ENCODE measurements at places on chromosomes 3 and 15. TPM values are rescaled to one million over a fixed set of nuclear protein-coding genes. Genes with fewer than 3 reads are reported as not detected.
A peak's percentile ranks its signal among the peaks of the same experiment; 100 is the strongest.

- H3K27me3 ChIP-seq = no peaks in the 10 kb centered on the region
- H3K27ac ChIP-seq = peak overlapping the region; percentile 96
- H3K4me1 ChIP-seq = peaks cover 65% of the 10 kb centered on the region
- H3K36me3 ChIP-seq = no peaks in the 10 kb centered on the region
- no peak overlapping the region for H3K4me3 ChIP-seq
Measured at GRCh38 chr3:126527006-126527405, 3.1 kb downstream of the CHST13 start.

The PLSCR2 gene
- 0.25 TPM for total RNA-seq

GRCh38 chr3:160540551-160540950 is 24.8 kb downstream of the KPNA4 start:
- H3K36me3 ChIP-seq = no peaks in the 10 kb centered on the region
- H3K27me3 ChIP-seq = no peaks in the 10 kb centered on the region
- DNase-seq = no peak
- H3K27ac ChIP-seq = no peak overlapping the region

The POLQ gene
- total RNA-seq = 0.17 TPM

The CLSTN2 gene
- total RNA-seq = 2.2 TPM

GRCh38 chr3:156643729-156644389 is 30.5 kb upstream of the TIPARP start:
- H3K4me3 ChIP-seq = no peak overlapping the region
- H3K27me3 ChIP-seq = no peaks in the 10 kb centered on the region
- H3K27ac ChIP-seq = no peak overlapping the region
- no peak for DNase-seq
- H3K36me3 ChIP-seq = no peaks in the 10 kb centered on the region
- no peaks in the 10 kb centered on the region for H3K4me1 ChIP-seq

The PLCL2 gene
- total RNA-seq = 16.3 TPM

DNA sequence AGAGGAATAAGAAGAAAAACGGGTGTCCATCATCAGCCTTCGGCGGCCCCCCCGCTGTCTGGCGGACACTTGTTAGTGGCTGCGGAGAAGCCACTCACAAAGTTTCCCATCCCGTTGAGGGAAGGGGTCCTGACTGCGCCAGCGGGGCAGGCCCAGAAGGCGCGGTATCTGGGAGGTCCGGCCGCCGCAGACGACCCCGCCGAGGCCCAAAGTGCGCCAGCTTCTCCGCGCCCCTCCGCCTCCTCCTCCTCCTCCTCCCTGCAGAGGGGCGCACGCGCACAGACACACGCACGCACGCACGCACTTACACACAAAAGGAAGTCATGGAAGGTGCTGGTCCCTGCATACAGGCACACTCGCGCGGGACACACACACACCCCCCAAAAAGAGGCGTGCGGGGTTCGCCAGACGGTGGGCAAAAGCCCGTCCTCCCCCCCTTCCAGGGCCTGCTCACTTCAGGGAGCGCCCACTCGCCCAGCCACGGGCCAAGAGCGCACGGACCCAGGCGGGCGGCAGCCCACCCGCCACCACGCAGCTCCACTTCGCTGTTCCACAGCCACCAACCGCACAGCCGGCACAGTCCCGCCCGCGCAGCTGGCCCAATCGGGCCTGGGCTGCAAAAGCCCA is 18.0 kb downstream of the ZNF148 start:
- H3K27ac ChIP-seq = peak overlapping the region; percentile 41
- H3K36me3 ChIP-seq = no peaks in the 10 kb centered on the region
- H3K4me3 ChIP-seq = peak overlapping the region; percentile 37
- peaks cover 6% of the 10 kb centered on the region for H3K4me1 ChIP-seq

The FOXL2NB gene
- total RNA-seq = not detected

DNA sequence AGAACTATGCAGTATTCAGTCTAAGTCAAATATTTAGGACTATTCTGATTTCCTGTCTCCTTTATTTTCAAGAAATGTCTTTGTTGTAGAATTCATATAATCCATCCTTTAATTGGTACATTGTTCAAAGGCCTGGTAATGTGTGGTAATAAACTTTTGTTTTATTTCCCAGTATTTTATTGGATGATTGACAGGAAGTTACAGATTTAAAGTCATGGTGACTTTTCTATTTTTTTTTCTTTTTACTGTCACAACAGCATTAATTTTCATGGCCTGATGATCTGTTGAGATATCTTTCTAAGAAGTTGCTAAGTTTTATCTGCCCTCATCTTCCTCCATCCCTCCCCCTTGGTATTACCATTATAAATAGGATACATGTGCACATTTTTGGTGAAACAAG is 161.7 kb downstream of the PTPRG start:
- no peaks in the 10 kb centered on the region for H3K27me3 ChIP-seq
- H3K27ac ChIP-seq = no peak overlapping the region
- no peak overlapping the region for H3K4me3 ChIP-seq
- no peak for DNase-seq
- no peaks in the 10 kb centered on the region for H3K4me1 ChIP-seq

GRCh38 chr3:12054245-12054644 is 50.1 kb downstream of the SYN2 start:
- peaks cover 2% of the 10 kb centered on the region for H3K27me3 ChIP-seq
- H3K4me1 ChIP-seq = no peaks in the 10 kb centered on the region
- H3K36me3 ChIP-seq = no peaks in the 10 kb centered on the region

Measured in liver (tissue), 10 donors.